Activated T-helper 1 cell treated with anti-CD3 and anti-CD28 coated beads, Interleukin-2, amount 50 U/mL, for 16 hours (primary cell): ENCODE measurements at places on chromosomes 11 and 22.

DNA sequence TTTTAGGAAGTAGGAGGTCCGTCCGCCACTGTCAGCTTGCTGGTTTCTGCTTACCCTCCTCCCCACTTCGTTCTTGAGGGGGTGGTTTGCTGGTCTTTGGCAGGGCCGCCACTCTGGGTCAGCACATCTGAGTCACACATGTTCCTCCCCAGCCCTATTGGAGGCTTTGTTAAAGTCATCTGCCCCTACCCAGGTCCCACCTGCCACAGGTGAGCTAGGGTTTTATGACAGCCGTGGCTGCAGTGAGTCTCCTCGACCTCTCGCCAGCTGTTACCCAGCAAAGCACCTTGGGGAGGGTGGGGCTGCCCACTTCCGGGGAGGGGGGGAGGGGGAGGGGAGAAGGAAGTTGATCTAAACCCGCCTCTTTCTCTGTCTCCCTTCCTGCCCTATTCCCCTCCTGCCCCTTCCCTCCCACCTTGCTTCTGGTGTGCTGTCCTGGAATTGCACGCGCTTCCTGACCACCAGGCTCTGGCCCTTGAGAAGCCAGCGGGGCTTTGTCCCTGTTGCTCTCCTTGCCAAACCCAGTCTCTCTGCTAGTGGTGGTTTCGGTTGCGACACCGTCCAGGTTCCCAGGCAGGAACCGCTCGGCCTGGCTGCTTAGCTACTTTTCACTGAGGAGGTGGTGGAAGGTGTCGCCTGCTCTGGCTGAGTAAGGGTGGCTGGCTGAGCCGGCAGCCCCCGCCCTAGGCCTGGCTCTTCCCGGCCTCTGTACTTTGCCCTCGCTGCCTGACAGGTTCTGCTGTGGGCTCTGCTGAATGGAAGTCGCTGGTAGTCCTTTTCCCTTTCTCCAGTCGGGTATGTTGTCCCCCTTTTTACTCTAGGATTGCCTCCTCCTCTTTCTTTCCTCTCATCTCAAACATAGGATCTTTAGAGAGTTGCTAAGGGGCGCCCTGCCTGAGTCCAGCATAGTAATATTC lies 28.5 kb downstream of the RCOR2 start:
- DNase-seq, result peak; percentile 55

GRCh38 chr22:43293259-43293654 lies 49.9 kb downstream of the SCUBE1 start:
- DNase-seq, result no peak

DNA sequence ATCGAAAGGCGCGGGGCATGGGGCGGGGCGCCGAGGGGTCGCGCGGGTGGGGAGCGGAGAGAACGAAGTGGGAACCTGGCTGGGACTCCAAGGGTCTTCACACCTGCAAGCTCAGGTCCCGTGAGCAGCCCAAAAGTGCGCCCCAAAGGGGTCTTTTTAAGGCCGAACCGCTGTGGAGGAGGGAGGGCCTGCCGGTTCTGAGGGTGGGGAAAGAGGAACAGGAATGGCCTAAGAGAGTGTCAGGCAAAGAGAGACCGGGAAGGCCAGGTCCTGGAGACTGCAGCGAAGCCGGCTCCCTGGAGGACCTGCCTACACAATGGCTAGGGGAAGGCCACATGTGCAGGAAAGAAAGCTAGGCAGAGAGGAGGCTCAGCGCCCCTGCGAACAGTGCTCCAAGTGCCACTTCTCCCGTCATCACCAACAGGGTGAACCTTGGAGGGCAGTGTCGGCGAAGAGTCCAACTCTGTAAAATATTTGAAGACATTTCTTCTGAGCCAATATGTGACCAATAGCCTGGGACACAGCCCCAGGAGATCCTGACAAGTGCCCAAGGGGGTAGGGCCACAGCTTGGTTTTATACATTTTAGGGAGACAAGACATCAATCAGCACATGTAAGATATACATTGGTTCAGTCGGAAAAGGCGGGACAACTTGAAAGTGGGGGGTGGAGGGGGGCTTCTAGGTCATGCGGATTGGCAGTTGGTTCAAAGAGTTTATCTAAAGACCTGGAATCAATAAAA lies 710 bp upstream of the DGCR2 start:
- DNase-seq, result no peak

DNA sequence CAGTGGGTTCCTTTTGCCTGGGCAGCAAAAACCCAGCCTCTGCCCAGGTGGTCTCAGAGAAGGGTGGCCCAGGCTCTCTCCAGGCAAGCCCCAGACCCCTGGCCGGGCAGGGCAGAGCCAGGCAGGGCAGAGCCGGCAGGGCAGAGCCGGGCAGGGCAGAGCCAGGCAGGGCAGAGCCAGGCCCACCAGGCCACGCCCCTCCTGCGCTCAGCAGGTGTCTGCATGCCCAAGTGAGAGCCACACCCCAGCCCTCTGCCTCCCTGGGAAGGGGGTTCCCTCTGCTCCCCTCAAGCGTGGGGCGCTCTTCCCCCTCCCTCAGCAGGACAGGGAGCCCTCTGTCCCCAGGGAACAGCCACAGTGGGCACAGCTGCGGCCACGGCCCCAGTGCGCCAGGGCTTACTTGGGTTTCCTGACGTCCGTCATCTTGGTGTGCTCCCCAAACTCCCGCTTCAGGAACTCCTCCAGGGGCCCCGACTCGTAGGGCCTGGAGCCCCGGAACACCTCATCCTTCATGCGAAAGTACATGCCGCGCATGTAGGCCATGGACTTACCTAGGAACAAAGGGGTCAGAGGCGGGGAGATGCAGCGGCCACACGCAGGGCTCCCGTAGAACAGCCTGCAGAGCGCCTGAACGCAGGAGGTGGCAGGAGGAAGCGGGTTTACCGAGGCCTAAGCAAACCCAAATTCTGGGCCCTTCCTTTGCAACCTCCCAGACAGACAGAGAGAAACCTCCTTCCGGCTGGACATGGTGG lies 10.1 kb upstream of the BAIAP2L2 start:
- no peak for DNase-seq

DNA sequence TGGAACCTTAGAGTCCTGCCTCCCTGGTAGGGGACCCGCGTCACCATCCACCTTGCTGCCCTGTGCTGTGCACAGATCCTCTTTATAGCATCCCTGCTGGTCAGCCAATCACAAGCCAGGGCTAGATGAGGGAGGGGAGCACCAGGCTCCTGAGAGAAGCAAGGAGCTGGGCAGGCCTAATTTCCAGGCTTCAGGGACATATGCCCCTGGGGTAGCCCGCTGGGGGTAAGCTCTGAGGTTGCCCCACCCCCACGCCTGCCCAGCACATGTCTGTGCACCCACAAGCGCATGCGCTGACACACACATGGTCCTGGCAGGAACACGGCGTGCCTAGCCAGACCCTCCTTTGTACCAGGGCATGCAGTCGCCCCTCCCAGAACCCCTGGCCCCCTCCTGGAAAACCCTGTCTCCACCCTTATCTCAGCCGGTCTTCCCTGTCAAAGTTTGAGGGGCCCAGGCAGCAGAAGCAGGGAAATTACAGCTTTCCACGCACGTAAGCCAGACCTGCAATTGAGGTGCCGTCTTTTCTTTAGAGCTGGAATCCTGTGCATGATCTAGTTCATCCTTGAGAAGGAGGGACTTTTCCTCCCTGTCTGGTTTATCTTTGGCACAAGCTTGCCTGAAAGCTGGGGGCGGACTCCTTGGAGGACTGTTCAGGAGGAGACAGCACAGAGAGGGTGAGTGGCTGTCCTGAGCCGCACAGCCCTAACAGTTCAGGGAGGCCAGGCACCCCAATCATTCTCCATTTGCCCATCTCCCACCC lies 2.1 kb downstream of the SSTR3 start:
- no peak for DNase-seq

DNA sequence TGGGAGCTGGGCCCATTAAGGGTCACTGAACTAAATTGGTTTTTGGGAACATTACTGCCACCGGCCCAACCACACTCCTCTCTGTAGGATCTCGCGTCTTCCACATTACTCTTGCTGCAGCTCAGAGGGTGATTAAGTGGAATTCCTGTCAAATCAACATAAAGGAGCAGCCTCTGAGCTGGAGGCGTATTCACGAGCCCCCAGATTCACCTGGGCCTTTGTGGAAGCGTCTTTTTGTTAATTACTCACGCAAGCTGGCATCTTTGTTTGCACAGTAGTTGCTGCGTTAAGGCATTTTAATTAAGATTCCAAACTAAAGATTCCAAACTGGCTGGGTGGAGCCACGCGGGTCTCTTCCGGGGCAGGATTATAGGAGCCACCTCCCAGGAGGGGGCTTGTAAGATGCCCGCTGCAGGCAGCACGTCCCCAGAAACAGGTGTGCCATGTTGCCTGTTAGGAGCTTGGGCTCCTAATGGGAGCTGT lies 21.5 kb upstream of the RFPL3 start:
- DNase-seq, result no peak

DNA sequence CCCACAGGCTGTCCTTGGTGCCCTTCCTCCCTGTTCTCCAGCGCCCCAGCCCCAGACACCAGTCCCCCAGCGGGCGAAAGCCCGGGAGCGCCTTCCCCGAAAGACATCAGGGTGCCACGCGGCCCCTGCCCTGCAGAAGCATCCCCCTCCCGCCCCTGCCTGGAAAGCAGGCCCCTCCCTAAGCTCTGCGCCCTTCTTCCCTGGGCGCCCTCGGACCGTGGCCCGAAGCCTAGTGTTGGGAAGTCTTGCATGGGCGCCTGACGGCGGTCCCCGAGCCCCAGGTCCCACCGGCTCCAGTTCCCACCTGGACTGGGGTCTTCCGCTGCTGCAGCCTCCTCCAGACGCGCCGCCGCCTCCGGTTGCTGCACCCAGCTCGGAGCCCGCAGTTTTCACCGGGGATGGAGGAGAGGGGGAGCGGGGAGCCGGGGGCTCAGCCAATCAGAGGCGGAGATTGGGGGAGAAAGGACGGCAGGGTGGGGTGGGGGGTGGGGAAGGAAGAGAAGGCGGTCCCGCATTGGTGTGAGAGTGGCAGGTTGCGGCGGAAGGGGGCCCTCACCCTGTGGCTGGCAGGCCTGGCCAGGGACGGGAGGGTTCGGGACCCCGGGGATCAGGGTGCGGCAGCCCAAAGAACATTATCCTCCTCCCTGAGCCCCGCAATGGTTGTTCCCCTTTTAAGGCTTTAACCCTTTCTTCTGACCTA lies at the start of gene THY1:
THY1 (minus strand) TSS at position 364 of the 700 bp plus-strand sequence. CDS start 2,267 bp downstream, outside the sequence.
- DNase-seq, result no peak

DNA sequence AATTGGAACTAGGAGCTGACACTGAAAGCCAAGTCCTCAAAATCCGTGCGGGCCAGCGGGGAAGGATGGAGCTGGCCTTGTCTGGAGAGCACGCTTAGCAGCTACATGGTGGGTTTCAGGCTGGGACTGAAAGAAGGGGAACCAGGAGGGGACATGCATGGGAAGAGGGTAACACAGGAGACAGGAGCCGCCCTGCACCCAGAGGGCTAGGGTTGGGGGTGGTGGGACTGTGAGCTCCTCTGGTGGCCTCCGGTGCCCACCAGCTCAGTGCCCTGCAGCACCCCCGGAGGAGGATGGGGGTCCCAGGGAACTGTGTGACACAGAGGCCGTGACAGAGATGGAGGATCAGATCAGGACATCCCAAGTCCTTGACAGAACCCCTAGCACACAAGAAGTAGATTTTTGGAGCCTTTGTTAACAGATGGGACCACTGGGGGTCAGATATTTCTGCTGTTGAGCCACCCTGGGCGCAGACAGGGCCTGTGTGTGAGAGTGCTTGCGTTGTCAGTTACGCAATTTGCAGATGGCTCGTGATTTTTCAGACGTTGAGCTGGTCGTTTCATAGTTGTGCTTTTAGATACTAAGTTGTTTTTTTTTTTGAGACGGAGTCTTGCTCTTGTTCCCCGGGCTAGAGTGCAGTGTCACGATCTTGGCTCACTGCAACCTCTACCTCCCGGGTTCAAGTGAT lies 21.3 kb upstream of the GRAMD4 start:
- no peak for DNase-seq

DNA sequence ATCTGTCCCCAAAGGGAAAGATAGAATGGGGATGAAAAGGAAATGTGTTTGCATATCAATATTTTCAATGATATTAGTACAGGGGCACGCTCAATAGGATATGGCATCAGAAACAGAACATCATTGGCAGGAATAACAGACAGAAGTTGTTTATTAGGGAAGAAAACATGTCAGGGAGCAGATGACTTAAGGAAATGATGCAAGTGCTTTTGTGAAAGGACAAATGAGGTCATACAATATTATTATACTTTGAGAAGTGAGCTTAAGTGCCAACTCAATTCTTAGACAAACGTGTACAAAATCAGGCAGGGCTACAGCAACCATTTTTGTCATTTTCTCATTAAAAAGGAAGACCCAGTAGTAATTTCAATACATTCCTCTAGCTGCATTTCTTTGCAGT lies 388.4 kb downstream of the SOX6 start:
- DNase-seq, result no peak

DNA sequence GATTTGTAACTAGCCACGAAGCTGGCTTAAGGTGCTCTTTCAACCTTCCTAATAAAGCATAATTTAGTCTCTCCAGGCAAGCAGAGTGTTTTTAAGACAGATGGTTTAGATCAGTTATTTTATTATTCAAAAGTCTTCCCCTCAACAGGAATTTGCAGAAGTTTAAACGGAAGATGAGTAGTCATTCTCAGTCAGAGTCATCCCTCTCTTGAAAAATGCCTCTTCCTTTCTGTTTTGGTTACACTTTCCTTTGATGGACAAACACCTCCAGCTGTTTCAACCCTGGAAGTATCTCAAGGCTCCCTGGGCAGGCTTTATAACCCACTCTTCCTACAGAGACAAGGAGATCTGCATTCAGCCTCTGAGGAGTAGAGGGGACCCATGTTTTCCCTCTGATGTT lies 60.3 kb upstream of the POU2AF2 start:
- no peak for DNase-seq

DNA sequence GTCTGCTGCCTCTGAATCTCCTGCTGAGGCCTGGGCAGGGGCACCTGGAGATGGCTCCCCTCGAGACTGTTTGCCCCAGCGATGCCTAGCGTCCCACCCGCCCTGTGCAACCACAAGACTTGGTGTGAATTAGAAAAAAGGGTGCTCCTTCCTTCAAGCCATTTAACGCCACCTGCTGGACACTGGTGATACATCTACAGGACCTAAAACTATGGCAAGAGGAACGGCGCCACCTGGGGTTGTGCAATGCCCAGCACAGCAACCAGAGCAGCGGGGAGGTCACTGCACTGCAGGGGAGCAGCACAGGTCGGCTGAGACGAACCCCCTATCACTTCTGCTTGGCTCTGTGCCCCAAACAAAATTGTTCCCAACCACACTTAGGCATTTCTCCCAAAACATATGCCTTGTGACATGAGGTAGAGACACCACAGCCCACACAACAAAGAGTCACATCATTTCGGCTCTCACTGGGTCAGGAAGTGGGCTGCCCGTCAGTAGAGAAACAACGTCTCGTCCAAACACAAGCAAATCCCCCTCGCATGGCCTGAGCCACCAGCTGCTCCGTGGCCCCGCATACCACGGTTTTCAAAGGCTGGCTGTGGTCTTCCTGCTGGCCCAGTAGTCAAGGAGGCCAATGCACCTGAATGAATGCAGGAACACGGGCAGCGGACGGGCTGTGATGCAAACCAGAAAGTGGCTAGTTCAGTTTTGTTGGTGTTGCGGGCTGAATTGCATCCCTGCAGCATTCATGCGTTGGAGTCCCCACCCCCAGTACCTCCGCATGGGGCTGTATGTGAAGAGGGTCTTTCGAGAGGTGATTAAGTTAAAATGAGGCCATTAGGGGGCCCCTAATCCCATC lies 171.9 kb downstream of the SHANK2 start:
- DNase-seq, result no peak
